ENCODE measurements at places on chromosomes 3 and 15.
A peak's percentile ranks its signal among the peaks of the same experiment; 100 is the strongest.

- DNase-seq: no peak
Measured at GRCh38 chr3:157136647-157137387, 23.1 kb downstream of the CCNL1 start.

GRCh38 chr3:45923755-45924154 is 19.5 kb upstream of the CXCR6 start:
- no peak for DNase-seq

DNA sequence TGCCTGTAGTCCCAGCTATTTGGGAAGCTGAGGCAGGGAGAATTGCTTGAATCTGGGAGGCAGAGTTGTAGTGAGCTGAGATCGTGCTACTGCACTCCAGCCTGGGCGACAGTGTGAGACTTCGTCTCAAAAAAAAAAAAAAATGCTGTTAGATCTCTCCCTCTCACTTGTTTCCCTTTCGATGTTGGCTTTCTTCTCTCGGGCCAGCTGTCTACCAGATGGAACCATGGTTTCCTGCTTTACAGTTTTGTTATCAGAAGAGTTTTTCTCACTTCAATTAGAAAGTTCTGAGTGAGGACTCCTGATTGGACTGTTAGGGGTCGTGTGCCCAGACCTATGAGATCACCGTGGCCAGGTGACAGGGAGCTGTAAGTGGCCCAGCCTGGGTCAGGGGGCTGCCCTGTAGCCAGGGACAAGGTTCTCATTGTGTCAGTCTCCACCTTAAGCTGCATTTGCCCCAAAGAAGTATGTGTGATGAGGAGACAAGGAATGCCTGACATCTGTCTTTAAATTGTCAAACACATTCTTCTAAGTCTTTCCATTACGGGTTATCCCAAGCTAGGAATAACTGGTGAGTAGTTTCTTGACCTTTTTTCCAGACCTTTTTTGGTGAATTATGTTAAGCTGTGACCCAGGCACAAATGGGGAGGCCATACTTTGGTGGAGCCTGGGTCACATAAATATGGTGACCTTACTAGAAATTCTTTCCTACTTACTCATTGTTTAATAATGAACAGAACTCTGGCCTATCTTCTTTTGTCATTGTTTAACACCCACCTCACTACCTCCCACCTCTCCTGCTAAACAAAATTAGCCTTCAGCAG is 25.2 kb downstream of the SNAPC5 start:
- peak; percentile 67 for DNase-seq

GRCh38 chr3:149555927-149556326 is 81.4 kb downstream of the TM4SF4 start:
- DNase-seq: no peak

DNA sequence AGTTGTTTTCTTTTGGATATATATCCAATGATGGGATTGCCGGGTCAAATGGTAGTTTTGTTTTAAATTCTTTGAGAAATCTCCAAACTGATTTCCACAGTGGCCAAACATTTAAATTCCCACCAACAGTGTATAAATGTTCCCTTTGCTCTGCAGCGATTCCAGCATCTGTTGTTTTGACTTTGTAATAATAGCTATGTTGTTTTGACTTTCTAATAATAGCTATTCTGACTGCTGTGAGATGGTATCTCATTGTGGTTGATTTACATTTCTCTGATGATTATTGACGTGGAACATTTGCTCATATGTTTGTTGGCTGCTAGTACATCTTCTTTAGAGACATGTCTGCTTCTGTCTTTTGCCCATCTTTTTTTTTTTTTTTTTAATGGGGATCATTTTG is 332.2 kb upstream of the GBE1 start:
- no peak for DNase-seq

GRCh38 chr3:42071904-42072812 is 19.0 kb upstream of the TRAK1 start:
- no peak for DNase-seq

GRCh38 chr3:132445817-132446216 is 28.5 kb downstream of the DNAJC13 start:
- DNase-seq: no peak

DNA sequence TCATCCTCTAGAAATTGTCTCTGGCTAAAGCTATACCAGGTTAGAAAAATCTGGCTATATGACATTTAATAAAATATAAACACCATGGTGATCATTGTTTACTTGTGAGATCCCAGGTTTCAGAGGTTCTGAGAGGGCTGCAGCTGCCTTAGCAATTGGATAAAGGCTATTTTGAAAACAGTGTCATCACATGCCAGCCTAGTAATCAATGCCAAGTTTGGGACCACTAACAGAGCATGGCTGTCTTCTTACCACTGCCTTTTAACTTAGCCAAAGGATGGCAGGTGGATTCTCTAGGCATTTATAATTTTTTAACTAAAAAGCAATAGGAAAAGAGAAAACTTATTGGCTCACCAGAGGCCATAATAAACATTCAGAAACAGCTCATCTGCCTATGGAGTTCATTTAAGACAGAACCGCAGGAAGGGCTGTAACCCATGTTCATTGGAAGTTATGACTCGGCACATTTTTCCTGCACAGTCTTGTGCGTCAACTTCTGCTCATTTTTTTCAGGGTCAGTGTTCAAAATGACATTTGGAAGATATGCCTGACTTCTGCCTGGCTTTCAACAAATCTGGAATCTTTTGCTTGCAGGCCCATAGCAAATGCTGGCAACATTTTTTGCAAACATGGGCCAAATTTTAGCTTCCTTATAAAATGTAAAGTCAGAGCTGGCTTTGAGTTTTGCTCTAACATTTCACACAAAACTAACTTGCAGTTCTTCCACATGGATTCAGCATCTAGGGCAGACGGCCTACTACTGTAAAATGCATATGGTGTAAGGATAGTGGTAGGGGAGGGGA is 476.0 kb upstream of the TBL1XR1 start:
- no peak for DNase-seq

DNA sequence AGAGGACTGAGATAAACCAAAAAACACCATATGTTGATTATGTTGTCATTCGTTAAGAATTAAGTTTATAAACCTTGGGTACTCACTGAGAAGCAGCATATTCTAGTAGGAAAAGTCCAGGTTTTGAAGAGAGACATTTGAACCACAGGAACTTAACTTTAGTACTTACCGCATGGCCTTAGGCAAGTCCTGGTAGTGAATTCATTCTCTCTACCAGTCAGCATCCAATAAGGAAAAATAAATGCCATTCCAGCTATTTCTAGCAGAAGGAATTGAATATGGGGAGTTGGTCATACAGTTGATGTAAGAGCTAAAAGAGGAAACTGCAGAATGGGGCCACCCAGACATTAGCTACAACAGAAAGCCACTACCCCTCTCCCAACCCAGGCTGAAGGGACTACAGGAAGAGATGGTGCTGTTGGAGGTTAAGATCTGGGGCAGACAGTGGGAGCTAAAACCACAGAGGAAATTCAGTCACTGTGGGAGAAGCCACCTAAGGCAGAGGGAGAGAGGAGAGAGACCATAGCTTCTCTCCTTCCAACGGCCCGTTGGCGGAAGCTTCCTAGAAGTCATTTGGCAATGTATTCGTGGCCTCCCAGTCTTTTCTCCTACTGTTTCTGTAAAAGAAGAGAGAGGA is 133.8 kb upstream of the RARB start:
- no peak for DNase-seq

GRCh38 chr3:119357190-119357589 is 63.0 kb downstream of the ARHGAP31 start:
- DNase-seq: no peak

DNA sequence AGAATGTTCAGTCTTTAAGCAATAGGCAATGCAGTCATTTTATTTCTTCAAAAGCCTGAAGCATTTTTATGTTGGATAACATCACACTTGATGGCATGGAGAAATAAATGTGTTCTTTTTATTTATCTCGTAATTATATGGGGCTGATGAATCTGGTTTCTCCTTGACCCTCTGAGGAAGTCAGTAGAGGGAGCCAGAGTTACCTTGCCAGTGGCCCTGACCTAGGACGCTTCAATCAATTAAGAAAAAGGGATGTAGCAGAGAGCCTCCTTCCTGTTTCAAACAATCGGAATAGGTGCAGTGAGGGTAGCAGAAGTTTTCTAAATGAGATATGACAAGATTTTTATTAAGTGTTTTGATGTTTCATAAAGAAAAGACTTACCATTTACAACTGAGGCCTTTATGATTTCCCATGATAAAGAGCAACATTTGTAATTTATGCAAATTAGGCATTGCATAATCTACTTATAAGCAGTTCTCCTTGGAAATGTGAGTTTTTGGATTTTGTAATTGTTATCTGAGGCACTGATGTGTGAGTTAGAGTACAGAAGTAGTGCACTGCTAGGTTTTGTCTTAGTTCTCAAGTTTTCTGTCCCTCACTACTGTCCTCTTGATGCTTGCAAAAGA is 129.1 kb downstream of the RAP2B start:
- DNase-seq: no peak

DNA sequence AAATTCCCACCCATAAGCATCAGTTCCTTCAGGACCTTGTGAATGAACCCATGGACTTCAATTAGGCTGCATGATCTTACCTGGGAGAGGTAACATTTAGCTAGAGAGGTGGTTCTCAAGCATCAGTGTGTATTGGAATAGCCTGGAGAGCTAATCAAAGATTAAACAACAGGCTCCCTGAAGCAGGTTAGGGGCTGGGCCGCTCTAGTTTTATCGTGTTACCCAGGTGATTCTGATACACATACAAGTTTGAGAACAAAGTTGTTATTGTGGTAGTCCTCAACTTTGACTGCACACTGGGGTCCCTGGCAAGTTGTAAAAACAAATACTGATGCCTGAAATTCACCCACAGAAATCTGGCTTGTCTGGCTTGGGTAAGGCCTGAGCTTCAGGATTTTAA is 31.2 kb downstream of the MYH15 start:
- DNase-seq: no peak

- DNase-seq: no peak
Measured at GRCh38 chr15:55891196-55891595, 102.2 kb downstream of the NEDD4 start.

GRCh38 chr15:23441204-23441603 is 5.8 kb downstream of the GOLGA6L2 start:
- no peak for DNase-seq

DNA sequence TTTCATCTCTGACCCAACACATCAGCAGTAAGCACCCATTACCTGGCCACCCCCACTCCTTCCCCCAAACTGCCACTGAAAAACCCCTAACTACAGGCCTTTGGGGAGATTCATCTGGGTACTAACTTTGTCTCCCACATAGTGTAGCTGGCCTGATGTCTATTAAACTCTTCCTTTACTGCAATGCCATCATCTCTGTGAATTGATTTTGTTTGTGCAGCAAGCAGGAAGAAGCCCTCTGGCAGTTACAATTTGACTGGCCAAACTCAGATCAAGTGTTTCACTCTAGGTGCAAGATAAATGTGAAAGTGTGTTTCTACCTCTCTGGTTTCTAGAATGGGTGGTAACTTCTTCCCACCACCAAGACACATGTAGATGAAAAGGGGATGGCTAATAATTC is 26.7 kb upstream of the OR5K4 start:
- DNase-seq: no peak

GRCh38 chr3:14208977-14209394 is 30.4 kb downstream of the LSM3 start:
- no peak for DNase-seq

- no peak for DNase-seq
Measured at GRCh38 chr3:120338517-120338916, 10.6 kb downstream of the LRRC58 start.
